HCEC 1CT (cell line): ENCODE measurements at places on chromosomes 5 and 9.
A peak's percentile ranks its signal among the peaks of the same experiment; 100 is the strongest.

- DNase-seq, result peak; percentile 32
Observed at GRCh38 chr5:150750469-150750868, 8.3 kb downstream of the DCTN4 start.

DNA sequence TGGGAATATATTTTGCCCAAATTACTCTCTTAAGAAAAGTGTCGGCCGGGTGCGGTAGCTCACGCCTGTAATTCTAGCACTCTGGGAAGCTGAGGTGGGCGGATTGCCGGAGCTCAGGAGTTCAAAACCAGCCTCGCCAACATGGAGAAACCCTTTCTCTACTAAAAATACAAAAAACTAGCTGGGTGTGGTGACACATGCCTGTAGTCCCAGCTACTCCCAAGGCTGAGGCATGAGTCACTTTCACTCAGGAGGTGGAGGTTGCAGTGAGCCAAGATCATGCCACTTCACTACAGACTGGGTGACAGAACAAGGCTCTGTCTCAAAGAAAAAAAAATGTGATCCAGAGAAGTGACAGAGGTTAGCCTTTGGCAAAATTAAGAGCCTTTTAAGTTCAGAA lies 26.4 kb upstream of the TMEM171 start:
- DNase-seq, result peak; percentile 74

GRCh38 chr5:124502551-124502950 lies 243.9 kb downstream of the ZNF608 start:
- DNase-seq, result no peak

DNA sequence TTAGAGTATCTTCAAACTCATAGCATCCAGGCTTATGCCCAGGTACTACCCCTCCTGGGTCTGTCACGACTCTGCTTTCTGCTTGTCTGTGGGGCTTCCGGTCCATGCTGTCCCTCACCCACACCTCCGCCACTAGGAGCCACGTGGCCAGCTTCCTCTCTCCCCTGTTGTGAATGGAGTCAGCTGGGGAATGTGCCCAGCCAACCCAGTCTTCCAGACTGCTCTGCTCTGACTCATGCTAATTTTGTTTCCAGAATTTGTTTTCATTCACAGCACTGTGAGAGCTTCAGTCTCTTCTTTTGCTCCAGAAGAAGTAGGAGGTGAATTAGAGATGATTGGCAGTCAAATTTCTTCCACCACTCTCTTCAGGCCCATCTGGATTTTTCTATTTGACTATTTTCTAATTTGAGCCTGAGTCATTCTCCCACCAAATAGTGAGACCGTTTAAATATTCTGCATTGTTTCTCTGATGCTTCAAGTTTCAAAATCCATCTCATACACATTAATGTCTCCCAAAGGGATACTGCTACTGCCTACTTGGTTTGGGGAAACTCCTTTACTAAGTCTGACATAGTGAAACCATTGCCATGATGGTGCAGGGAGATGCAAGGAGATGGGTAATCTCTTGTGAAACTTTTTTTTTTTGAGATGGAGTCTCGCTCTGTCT lies 424.1 kb upstream of the KIF2A start:
- peak; percentile 5 for DNase-seq

DNA sequence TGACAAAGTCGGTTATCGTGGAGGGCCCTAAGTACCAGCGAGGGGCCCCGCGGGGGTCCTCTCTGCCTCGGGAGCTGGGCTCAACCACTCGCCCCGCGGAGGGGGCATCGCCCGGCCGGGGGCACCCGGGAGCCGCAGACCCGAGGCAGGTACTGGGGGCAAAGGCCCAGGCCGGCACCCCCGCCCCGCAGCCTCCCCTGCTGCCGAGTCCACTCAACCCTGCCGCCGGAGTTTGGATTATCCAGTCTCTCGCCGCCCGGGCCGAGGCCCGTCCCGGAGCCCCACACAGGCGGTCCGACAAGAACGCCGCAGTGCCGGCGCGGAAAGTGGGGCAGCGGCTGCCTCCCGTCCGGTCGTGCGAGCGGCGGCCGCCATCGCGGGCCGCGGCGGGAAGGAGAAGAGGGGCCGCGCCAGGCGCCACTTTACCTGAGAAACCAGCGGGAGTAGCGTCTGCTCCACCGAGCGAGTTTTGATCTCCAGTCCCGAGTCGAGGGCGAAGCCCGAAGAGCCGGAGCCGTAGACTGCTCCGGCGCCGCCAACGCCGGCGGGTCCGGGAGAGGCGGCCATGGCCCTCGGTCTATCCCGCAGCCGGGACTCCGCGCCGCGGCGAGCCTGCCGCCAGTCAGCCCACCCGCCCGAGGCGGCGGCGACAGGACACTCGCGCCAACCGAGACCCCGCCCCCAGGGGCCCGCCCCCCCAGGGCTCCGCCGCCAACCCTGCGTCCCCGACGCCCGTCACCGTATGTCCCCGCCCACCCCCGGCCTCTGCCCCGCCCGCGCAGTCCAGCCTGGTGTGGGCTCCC lies at the start of gene CTNNAL1:
Gene CTNNAL1, minus strand, starts transcription at position 624 of the 803 bp plus-strand sequence. Its CDS starts 57 bp downstream, at position 567.
- peak; percentile 85 for DNase-seq

DNA sequence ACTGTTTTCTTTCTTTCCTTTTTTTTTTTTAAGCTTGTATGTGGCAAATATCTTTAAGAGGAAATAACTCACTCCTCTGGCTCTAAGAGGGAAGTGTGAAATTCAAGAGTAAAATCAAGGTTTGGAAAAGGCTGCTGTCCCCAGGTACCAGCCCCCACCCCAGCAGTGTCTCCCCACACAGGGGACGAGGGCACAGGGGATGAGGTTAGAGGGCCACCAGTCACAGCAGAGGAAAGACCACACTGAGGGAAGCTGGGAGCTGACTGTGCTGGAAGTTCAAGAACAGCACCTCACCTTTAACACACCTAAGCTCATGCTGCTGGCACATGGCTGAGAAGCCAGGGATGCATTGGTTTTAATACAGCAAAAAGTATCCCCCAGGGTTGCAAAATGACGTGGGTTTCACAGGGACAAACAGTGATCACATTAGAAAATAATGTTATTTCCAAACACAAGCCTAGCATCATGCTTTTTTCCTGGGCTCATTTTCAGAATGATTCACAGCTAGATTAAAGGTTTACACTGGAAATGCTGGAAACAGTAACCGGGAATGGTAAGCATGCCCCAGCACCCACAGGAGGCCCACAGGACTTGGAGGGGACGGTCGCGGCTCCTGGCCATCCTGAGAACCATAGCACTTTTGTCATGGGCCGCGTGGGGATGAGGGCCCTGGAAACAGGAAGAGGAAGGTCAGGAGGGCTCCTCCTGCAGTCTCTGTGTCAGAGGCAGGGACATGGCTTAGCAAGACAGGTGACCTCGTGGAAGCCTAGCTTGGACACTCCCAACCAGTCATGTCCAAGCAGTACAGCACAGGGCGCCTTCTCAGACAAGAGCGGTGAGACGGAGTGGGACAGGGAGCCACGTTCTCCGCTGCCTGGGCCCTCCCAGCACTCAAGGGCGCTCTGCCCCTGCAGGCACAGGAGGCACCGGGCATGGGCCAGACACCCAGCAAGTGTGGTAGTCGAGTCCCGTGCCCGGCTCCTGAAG lies 6.9 kb downstream of the LPCAT1 start:
- DNase-seq, result peak; percentile 71

GRCh38 chr9:16828340-16829281 lies 41.9 kb downstream of the BNC2 start:
- peak; percentile 73 for DNase-seq

GRCh38 chr5:107630184-107630583 lies 40.6 kb downstream of the EFNA5 start:
- DNase-seq, result no peak

- no peak for DNase-seq
Observed at GRCh38 chr9:99881769-99882168, 24.7 kb upstream of the STX17 start.

- no peak for DNase-seq
Observed at GRCh38 chr5:168313596-168314204, 22.3 kb downstream of the WWC1 start.

DNA sequence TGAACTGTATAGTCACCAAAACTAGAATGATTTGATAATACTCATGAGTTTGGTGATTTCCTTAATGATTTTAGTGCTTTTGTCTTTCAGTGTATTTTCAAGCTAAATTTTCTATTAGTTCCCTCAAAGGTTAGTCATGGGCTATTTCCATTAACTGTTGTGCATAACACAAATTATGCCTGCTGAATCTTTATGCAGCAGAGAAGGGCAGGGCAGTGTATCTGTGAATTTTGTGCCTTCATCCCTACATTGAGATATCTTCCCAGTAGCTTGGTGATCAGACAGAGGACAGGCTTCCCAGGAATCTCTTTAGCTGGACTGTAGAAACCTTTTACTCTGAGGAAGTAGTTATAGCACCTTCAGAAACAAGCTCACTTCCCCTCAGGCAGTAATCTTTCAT lies 1036.9 kb downstream of the EFNA5 start:
- no peak for DNase-seq
